ENCODE measurements at places on chromosomes 1 and 21.

DNA sequence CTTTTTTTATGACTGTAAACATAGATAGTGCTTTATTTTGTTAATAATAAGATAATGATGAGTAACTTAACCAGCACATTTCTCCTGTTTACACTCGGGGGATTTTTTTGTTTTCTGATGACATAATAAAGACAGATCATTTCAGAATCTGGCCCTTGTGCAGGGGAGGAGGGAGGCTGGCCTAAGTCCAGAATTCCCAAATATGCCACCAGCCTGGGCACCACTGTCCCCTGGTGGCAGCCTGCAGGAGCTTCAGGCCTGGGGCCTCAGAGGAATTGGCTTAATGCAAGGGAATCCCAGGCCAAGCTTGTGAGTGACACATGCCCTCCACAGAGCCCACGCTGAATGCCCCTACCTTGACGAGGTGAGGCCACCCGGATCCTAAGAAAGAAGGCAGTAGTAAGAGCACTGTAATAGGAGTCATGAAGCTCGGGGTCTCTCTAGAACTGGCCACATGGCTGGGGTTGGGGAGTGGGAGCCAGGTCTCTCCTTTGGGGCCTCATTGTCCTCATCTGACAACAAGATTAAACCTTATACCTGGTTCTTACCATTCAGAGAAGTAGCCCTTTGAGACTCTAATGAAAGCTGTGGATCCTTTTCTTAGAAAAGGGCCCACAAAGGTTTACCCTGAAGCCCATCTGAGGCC lies 24.1 kb downstream of the ETNK2 start:
- DNase-seq, result no peak

DNA sequence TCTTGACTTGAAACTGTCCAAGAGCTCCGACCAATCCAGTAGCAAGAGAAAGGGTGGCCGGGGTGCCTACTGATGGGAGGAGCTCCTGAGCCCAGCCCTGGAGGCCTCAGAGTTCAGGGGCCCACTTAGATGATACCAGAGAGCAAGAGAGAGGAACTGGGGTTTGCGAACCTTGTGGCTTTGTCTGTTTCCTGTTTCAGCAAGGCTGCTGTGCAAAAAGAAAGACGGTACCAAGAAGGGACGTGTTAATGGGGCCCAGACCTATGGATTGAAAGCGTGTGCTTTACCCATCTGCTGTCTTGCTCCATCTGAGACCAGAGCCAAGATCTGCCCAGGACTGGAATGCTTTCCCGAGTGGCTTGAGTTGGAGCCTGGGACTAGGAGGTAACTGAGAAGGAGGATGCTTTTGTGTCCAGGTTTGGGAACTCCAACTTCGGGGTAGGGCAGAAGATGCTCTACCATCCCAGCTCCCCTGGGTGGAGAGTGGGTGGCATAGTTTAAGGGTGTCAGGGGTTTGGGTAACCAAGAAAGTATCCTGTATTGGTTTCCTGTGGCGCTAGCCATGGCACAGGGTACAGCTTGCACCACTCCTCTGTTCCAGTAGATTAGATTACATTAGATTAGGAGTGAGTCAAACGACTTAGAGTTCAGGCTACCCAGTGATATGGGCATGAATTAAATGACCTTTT lies at the start of gene TRAF3IP3:
TRAF3IP3 (plus strand) TSS at position 128 of the 689 bp plus-strand sequence. CDS start 3,987 bp downstream, outside the sequence.
- peak; percentile 62 for DNase-seq

GRCh38 chr1:111695801-111696200 lies 43.4 kb downstream of the INKA2 start:
- DNase-seq, result no peak

GRCh38 chr1:16960560-16961296 lies 19.7 kb downstream of the MFAP2 start:
- DNase-seq, result peak; percentile 82

DNA sequence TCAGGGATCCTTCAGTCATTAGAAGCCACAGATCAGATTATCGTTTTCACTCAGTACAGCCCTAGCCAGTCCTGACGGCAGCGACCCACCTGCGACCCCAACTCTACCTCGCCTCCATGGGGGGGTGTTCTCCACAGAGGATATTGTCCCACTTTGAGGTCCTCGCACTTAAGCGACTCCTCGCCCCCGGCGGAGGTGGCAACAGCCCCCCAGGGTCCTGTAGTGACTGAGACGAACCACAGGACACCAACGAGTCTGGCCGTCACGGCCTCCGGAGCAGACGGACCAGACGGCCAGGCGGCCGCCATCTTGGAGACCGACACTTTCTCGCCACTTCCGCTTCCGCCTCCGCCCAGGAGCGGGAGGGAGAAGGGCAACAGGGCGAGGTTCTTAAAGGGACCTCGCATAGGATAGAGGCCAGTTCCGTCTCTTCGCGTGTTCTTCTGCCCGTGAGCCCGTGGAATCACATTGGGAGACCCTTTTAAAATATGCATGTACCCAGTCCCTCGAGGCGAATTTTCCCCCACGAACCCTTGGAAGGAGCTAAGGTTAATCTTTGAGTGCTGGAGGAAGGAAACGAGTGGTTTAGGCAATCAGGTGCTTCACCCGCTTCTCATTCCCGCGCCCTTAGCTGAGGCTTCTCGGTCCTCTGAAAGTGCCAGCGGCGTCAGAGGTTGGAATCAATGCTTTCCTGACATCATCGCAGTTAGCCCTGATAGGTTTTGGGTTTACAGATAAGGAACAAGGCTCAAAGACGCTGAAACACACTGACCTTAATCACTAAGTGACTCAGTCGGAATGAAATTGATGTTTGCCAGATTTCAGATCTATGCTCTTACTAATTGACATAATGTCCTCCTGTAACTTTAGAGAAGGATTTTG lies at the start of gene TM2D1:
TM2D1 (minus strand) TSS at position 329 of the 882 bp plus-strand sequence; CDS start at position 308, 21 bp downstream.
- peak; percentile 82 for DNase-seq

DNA sequence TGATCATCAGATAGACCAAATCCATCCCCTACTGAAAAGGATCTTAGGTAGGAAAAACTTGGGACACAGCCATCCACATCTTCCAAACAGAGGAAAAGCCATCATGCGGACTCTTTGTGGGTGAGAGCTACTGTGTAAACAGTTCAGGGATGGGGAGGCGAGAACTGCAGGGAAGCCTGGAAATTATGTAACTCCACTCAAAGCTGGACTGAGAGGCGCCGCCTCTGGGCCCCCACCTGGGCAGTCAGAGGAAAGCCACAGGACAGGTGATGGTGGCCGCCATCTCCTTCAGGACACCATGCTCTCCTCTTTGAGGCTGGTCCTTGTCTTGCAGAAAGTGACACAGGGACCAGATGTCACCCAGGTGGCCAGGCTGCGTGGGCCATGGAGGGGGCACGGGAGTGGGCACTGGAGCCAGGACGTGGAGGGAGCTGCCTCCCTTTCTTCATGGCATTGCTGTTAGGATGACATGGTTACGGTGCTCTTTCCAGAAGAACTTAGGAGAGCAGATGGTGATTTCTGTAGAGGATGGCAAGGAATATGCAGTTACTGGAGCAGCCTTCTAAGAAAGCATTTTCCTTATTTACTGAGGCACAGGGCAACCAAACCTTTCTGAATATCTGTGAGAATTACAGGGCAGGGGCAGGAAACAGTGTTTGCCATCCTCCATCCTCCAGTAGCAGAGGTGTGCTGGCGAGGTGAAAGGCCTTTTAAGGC lies 32.0 kb upstream of the TDRD10 start:
- no peak for DNase-seq
